ENCODE measurements at places on chromosomes 6 and 20.
A peak's percentile ranks its signal among the peaks of the same experiment; 100 is the strongest.

DNA sequence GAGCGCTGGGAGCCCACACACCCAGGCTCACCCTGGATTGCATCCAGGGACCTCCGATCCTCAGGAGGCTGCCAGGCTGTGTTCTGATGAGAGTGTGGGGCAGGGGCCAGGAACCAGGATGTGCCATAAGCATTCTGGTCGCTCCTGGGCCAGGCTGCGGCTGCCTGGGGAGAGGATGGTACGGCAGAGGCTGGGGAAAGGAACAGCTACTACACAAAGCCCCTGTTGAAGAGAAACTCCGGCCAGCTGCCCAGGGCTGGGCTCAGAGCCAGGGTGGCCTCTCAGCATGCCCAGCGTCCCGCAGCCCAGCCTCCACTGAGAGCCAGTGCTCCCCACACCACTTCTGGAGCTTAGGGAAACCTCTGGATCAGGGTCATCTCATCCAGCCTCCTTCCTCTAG, 21.7 kb upstream of the OCSTAMP start:
- DNase-seq = no peak

DNA sequence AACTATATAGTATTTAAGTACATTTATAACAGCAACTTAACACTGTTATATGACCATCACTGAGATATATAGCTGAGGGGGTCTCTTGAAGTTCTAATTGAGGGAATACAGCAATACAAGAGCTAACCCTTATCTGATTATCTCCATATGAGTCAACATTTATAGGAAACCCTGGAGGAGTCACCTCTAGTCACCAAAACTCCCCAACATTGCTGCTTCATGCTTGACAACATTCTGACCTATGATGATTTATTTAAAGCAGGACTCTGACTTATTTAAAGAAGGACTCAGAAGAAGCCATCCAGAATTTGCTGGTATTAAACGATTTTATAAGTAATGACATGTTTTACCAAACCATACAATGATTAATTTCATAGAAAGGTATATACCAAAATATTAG, 182.6 kb upstream of the NOX3 start:
- no peak for DNase-seq

DNA sequence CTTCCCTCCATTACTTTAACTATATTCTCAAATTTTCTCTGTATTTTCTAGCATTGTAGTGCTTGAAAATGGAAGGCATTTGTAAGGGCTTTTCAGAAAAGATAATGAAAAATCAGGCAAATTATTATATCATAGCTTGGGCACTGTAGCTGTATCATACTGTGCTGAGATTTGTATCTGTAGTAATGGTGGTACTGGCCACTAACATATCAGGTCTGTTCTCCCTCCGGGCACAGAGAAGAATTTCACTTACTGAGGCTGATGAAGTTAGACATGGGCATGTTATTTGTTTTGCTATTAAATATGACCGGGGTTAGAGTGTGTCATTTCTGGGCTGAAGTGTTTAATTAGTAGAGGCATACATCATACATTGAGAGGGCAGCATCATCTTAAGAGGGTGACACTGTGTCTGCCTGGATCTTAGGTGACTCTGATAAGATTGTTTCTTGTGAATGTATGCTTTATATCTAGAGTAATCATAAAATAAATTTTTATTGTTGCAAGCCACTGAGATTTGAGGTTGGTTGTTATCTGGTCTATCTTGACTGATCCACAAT, 1395.9 kb downstream of the EPHA7 start:
- DNase-seq = no peak

DNA sequence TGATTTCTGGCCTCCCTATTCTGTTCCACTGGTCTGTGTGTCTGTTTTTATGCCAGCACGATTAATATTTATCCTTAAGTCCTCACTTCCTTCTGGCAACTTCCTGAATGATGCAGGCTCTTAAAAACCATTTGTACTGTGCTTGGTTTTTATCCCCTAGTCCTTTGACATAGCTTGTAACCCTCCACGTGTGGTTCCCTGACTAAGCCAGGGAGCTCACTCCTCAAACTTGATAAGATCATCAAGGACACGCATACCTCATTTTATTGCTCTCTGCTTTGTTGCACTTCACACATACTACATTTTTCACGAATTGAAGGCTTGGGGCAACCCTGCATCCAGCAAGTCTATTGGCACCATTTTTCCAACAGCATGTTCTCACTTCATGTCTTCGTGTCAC, 166.4 kb upstream of the UST start:
- DNase-seq = no peak

- DNase-seq = no peak
These were observed 15.5 kb downstream of the CYP39A1 start for GRCh38 chr6:46637145-46637544.

DNA sequence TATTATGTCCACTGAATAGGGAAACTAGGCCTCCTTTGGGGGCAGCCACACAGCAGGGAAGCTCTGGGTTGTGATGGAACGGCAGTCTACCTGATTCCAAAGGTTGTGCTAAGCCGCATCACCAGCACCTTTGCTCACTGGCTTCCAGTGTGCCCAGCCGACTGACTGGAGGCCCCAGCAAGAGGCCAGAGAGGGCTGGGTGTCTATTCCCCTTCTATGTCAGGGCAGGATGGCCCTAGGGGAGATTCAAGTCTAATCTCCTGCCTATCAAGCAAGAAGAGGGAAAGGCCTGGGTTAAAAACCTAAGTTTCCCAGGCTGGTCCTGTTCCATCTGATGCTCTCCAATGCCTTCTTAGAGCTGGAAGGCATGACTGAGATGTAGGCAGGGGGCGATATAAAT, 53.6 kb downstream of the JPH2 start:
- DNase-seq = no peak

DNA sequence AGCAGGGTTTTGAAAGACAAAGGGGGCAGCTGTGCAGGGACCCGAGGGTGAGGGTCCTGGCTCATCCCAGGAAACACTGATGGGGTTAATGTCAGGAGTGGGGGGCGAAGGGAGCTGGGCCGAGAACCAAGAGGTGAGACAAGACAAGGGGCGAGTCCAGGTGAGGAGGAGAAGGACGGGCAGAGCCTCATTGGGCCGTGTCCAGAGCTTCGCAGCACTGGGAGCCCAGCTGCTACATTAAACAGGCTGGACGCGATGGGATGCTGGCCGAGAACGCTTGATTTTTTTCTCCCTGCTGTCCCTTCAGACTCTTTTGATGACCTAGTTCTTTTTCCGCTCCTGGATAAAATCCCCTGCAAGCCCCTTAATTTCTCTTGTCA, 172.8 kb upstream of the SNX9 start:
- DNase-seq = no peak

- no peak for DNase-seq
These were observed 38.1 kb downstream of the ECT2L start for GRCh38 chr6:138833816-138834539.

- DNase-seq = no peak
These were observed 44.2 kb upstream of the SCRT2 start for GRCh38 chr20:719816-720215.

- no peak for DNase-seq
These were observed 104.1 kb downstream of the CDH4 start for GRCh38 chr20:61356196-61356595.

- DNase-seq = no peak
These were observed 5.9 kb downstream of the MYLK4 start for GRCh38 chr6:2744778-2745177.

DNA sequence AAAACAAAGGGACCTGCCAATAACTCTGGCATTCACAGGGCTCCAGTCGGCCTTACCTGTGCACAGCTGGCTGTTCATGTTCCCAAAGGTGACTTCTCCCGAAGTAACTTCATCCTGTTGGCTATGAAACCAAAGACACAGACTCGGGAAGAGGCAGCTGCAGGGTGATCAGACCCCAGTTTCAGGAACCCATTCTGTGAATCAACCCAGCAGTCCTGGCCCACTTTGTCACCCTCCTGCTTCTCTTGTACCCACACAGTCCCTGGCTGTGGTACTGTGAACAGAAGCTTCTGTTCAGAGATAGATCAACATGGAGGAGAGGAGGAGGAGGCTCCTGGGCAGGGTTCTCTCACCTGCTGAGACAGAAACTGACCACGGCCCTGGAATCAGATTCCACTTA, 8.7 kb upstream of the PGC start:
- no peak for DNase-seq

DNA sequence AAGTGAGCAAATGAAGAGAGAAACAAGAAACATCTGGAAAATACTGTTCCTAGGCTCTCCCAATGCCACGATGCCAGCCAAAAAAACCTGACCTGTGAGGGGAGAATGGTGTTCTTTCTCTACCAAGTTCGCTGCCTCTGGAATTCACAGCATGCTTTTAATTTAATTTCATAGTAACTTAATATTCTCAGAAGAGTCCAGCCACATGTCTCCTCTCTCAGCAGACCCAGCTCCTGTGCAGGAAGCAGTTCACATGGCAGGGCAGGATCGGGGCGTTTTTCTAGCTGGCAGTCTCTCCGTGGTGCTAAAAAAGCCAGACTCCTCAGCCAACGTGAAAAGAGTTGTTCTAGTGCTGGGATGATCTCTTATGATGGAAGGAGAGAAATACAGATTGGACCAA, 57.5 kb downstream of the BFSP1 start:
- DNase-seq = no peak

- DNase-seq = no peak
These were observed 311.9 kb upstream of the SULF2 start for GRCh38 chr20:48096957-48097890.

GRCh38 chr6:2127484-2127911, 117.9 kb downstream of the GMDS start:
- peak; percentile 22 for DNase-seq

DNA sequence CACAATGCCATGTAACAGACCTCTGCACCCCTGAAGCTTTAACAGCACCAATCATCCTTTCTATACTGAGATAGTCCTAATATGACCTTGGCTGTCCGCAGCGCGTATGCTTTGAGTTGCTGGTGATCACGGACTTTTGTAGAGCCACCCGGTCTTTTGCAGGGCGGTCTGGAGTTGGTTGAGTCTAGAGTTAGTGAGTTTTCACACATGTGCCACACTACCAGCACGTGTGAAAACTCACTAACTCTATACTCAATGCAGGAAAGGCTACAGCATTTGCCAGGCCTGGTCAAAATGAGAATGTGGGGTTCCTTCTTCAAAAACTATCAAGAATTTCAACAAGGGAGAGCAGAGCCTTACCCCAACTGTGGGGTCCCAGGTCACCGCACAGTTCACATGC, 14.6 kb downstream of the AGPAT4 start:
- no peak for DNase-seq

DNA sequence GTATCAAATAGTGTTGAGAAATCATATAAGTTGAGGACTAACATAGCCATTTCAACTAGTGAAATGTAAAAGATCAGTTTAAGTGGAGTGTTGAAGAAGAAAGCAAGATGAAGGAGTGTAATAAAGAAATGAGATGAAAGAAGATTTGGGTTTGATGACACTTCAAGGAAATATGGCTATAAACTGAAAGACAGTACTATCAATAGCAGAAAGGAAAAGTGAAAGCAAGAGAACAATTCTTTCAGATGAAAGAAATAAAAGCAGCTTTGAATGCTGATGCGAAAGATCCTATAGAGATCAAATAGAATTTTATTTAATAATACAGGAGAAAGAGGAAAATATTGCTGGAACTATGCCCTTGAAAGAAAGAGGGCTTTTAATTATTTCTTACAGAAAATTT, 92.8 kb upstream of the PRSS16 start:
- no peak for DNase-seq

DNA sequence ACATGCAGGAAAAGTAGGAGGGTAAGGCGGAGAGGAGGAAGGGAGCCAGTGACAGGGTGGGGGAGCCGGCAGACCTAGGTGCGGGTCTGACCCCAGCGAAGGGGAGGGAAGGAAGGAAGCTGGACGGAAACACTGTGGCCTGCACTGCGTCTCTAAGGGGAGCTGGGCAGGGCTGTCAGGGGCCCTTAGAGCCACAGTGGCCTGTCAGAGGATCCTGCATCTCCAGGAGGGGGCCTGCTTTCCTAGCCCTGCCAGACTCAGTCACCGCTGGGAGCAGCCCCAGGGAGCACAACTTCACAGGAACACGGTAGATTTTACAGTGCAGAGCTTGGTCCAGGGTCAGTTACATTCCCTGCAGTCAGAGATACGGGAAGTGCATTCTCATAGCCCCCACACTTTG, 118.2 kb downstream of the PACRG start:
- DNase-seq = no peak

DNA sequence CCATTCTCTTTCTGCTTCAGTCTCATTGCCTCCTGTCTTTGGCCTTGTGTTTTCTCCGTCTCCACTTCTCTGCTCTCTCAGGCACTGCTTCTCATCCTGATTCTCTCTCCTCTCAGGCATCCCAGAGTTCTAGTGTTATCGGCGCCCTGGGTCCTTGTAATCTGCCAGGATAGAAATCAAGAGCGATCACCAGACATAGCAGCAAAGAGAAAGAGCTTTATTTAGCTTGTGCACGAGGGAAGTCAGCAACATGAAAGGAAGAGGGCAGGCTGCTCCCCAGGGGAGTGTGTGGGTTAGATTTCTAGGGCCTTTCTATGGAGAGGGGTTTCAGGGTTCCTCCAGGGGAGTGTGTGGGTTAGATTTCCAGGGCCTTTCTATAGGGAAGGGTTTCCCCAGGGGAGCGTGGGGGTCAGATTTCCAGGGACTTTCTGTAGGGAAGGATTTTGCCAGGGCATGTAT, 32.5 kb downstream of the SUN5 start:
- no peak for DNase-seq

DNA sequence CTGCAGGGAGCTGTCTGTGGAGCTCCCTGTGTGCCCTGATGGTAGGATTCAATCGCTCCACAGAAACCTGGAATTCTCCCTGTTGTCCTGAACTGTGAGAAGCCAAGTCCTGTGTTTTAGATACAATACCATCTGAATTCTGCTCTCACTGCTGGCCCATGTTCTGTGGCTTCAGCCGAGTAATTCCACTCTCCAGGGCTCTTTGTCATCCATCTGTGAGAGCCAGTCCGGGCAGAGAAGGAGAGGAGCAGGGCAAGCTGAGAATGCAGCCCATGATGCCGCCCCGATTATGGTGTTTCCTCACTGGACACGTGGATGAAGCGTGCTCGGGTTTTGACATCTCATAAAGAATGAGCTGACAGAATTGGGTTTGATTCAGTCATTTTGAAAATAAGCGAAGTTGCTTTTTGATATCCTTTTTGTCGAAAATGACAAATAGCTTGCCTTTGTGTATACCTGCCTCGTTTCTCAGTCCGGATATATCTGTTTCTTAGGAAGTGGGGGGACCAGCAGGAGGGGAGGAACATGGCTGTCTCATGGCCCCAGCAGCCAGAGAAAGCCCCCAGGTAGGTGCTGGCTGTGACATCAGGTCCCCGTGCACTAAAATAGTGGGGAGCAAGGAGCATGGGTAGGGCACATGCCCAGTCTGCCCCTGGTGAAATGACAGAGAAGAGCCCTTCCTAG, 8.2 kb upstream of the CD93 start:
- no peak for DNase-seq

- DNase-seq = no peak
These were observed 149.9 kb downstream of the GPX5 start for GRCh38 chr6:28675600-28675999.

GRCh38 chr6:94462231-94462630, 1042.9 kb upstream of the EPHA7 start:
- DNase-seq = no peak

Measured in activated CD4-positive, alpha-beta T cell treated with anti-CD3 and anti-CD28 coated beads, Interleukin-2, amount 50 U/mL, for 24 hours (primary cell).